Foreskin keratinocyte (primary cell): ENCODE measurements at places on chromosomes 4 and X. TPM values are rescaled to one million over a fixed set of nuclear protein-coding genes. Genes with fewer than 3 reads are reported as not detected.

Gene GJB1
- not detected in 2 replicates for total RNA-seq

Gene CXCL1
- 27.5 and 36.3 TPM in 2 replicates for total RNA-seq

Gene PRDM8
- total RNA-seq = 6.8 and 7.5 TPM in 2 replicates

Gene ERVMER34-1
- 9.7 and 11.1 TPM in 2 replicates for total RNA-seq

Gene UPF3B
- 5.5 and 7.1 TPM in 2 replicates for total RNA-seq

Gene SCD5
- 16.9 and 18.5 TPM in 2 replicates for total RNA-seq

Gene F8A1
- total RNA-seq = 8.1 and 8.5 TPM in 2 replicates

Gene POU3F4
- not detected in 2 replicates for total RNA-seq

Gene EXOC1L
- total RNA-seq = not detected in 2 replicates

Gene DHRSX
- total RNA-seq = 18.8 and 22.2 TPM in 2 replicates

Gene SLC25A53
- total RNA-seq = 2.0 and 2.3 TPM in 2 replicates

Gene SUPT20HL2
- total RNA-seq = not detected in 2 replicates

Gene MAPK10
- total RNA-seq = 4.2 and 5.9 TPM in 2 replicates

Gene MND1
- 10.8 and 15.6 TPM in 2 replicates for total RNA-seq

Gene PGAM4
- not detected in 2 replicates for total RNA-seq

Gene PALLD
- total RNA-seq = 166 and 202 TPM in 2 replicates

Gene AFP
- 0.42 TPM in 1 of 2 replicates, not detected in the other for total RNA-seq

Gene GATA1
- total RNA-seq = not detected in 2 replicates
